Airway epithelial cell (primary cell): ENCODE measurements at places on chromosomes 5 and 9. TPM values are rescaled to one million over a fixed set of nuclear protein-coding genes. Genes with fewer than 3 reads are reported as not detected.

Gene DPP7
- total RNA-seq, result 52.1 and 52.4 TPM in 2 replicates

Gene SAPCD2
- total RNA-seq, result 31.6 and 31.9 TPM in 2 replicates

Gene PPP3R2
- not detected in 2 replicates for total RNA-seq

Gene PCDHGB1
- total RNA-seq, result 0.07 TPM in 1 of 2 replicates, not detected in the other

Gene ACTBL2
- total RNA-seq, result 0.35 and 1.4 TPM in 2 replicates

Gene FBXL7
- 1.2 and 2.5 TPM in 2 replicates for total RNA-seq

Gene IL13
- not detected in 2 replicates for total RNA-seq

Gene KCNV2
- total RNA-seq, result not detected in 2 replicates

Gene RASGEF1C
- total RNA-seq, result not detected in 2 replicates

Gene ZNF189
- 6.9 and 8.3 TPM in 2 replicates for total RNA-seq

Gene NEUROG1
- total RNA-seq, result not detected in 2 replicates

Gene SHISAL2B
- not detected in 2 replicates for total RNA-seq

Gene CDH9
- not detected in 2 replicates for total RNA-seq

Gene TEX48
- not detected in 2 replicates for total RNA-seq

Gene ANGPTL2
- total RNA-seq, result 0.49 TPM in 1 of 2 replicates, not detected in the other

Gene NTMT1
- total RNA-seq, result 23.4 and 50.6 TPM in 2 replicates
